ENCODE measurements at places on chromosomes 7 and 10.

DNA sequence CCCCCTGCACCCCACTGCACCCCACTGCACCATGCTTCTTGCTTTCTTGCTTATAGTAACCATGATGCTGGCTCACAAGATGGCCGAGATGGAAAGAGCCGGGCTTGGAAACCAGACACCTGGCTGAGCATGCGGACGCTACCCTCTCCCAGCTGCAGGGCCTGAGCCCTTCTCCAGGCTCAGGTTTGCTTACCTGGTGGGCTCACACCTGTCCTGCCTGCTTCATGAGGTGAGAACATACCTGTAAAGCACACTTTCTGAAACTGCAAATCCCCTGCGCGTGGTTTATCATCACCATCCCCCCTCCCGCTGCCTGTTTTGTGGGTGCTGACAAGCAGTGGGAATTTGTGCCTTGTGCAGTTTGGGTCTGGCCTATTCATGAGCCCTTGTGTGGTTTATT lies 302.7 kb downstream of the GLRX3 start:
- no peak for DNase-seq

- DNase-seq = no peak
Observed at GRCh38 chr10:96370584-96371157, 11.9 kb upstream of the OPALIN start.

DNA sequence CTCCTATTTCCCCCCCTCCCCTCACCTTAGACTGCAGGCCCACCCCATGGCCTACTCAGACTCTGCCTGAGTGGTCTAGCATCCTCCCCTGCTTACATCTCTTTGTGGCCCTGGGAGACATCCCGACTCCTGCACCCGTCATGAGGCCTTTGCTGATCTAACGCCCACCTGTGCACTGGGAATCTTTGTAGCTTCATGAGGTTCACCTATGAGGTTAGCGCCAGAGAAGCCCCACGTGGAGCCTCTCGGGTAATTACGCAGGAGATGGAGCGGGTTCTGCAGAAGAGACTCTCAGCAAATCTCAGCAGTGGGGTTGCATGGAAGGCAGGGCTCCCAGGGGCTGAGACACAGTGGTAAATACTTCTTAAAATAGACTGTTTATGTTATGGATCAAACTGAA lies 43.5 kb upstream of the HSPA12A start:
- DNase-seq = no peak

- peak; percentile 23 for DNase-seq
Observed at GRCh38 chr10:103736044-103736443, 119.3 kb downstream of the SH3PXD2A start.

GRCh38 chr10:93991596-93992284 lies 2.0 kb upstream of the PLCE1 start:
- peak; percentile 52 for DNase-seq

GRCh38 chr10:124649214-124649613 lies 95.0 kb downstream of the FAM53B start:
- DNase-seq = peak; percentile 59

DNA sequence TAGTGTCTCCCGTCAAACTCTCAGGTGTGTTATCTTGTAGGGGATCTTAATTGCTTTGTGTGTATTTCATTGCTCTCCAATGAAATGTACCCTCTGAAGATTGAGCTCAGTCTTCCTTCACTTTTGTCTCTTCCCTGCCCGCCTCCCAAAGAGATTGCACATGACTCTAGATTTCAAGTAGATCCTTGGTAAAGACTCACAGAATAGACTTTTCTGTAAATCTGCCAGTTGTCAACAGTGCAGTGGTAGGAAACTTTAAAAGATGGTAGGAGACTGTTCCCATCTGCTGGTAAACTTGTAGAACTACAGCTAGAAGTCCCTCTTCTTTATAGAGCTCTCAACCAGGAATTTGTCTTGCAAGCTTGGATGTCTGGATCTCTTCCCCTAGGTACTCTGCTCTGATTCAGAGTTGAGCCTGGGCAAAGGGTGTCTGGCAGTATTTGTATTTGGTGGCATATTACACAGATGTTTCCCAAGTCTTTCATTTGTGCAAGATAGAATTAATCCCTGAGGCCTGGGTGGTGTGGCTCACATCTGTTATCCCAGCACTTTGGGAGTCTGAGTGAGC lies 9.6 kb downstream of the CCL26 start:
- DNase-seq = no peak

GRCh38 chr7:30453921-30454320 lies 24.7 kb downstream of the NOD1 start:
- no peak for DNase-seq

DNA sequence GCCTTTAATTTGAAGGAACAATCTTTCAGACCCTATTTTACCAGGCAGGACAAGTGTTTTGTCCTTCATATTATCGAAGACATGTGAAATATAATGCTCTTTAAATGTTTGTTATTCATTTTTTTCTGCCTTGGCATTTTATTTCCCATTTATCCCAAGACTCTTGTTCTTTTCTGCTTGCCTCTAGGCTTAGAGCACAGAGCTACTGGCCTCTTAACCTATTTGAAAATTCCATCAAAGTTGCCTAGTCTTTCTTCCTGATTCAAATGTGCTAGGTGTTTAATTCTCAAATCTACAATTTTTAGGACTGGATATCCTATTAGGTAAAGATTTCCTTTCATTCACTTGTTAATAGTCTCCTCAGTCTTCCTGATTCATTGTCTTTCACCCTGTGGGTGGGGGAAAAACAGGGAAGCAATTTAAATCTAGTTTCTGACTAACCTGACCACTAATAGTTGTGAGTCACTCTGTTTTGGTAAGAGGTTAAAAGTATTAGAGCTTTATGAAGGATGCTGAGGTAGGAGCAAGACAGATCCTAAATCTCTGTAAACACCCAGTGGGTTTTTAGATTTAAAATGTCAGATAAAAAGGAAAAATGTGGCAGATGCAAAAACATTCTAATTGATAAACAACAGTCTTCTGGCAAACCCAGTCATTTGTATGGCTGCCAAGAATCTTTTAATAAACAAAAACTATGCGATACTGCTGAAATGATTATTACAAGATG lies 1.5 kb downstream of the LIPK start:
- no peak for DNase-seq

- DNase-seq = no peak
Observed at GRCh38 chr10:114801411-114801813, 20.2 kb upstream of the FHIP2A start.

- DNase-seq = no peak
Observed at GRCh38 chr10:71342573-71343391, 23.7 kb downstream of the SLC29A3 start.

- no peak for DNase-seq
Observed at GRCh38 chr10:15703151-15703880, 16.4 kb downstream of the ITGA8 start.

DNA sequence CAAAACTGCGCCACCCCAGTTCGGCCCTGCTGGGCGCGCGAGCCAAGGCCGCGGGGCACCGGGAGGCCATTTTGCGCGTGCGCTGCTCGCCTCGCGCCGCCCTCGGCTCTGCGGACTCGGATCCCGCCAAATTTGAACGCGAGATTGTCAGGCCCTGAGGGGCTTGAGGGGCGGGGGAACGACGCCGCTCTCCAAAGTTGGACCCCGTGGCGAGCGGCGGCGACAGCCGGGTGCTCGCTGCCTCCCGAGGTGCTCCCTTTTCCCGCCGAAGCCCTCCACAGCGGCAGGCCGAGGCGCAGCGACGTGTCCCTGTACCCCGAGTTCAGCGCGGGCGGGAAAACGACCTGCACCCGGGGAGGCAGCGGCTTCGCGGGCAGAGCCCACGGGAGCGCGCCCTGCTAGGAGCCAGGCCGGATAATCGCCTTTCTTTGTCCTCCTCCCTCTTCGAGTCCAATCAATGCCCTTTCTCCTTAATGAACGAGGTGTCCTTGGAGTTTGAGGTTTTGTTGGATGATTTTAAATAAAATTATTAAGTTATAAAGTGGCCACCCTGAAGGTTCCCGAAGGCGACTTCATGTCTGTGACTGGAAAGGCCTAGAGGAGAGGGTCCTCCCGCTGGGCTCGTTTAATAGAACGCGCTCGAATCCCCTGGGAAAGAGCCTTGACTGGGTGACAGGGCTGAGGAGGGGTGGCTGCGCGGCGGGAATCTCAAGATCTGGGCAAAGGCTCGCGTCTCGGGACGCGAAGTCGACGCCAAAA lies 10.7 kb upstream of the SPAG6 start:
- peak; percentile 50 for DNase-seq

Data from psoas muscle (tissue), 8 donors.